ENCODE measurements at places on chromosomes 4 and X.

GRCh38 chrX:45889471-45889870, 655.8 kb downstream of the ZNF674 start:
- DNase-seq: no peak

DNA sequence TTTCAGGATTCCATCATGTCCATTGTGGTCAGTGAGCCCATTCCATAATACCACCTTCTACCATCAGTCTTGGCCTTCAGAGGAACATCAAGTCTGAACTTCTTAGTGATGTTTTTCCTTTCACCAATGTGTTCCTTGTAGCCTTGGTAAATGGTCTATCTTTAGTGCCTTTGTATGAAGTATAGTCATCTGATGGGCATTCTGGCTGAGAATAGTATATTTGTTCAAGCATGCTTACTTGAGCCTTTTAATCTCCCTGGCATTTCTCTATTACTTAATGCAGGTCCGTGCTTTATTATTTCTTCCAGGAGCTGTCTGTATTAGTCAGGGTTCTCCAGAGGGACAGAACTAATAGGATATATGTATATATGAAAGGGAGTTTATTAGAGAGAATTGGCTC, 99.7 kb downstream of the TLL1 start:
- no peak for DNase-seq

- no peak for DNase-seq
Measured at GRCh38 chrX:15825936-15826335, 28.7 kb downstream of the AP1S2 start.

GRCh38 chrX:103437147-103437873, 61.0 kb downstream of the BEX3 start:
- DNase-seq: no peak

- DNase-seq: no peak
Measured at GRCh38 chr4:15117270-15117946, 115.1 kb downstream of the CPEB2 start.

GRCh38 chrX:103556963-103557612, 28.2 kb upstream of the TCEAL4 start:
- DNase-seq: no peak

DNA sequence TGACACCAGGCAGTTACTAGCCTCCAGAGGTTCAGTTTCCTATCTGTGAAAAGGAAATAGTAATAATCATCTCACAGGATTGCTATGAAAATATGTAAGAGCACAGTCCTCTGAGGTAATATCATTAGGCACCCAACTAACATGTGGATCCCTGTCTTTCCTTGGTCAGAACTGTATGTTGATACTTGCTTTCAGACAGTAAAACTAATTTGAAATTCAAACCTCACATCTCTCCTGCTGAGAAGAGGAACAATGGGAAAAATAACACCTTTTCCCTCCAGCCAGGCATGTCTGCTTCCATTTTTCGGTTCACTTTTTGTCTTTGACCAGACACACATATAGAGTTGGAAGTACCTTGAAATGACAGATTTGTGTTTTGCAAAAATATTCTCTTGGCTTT, 262.7 kb downstream of the IL15 start:
- DNase-seq: no peak

GRCh38 chr4:99405433-99406115, 29.6 kb downstream of the ADH7 start:
- DNase-seq: no peak

DNA sequence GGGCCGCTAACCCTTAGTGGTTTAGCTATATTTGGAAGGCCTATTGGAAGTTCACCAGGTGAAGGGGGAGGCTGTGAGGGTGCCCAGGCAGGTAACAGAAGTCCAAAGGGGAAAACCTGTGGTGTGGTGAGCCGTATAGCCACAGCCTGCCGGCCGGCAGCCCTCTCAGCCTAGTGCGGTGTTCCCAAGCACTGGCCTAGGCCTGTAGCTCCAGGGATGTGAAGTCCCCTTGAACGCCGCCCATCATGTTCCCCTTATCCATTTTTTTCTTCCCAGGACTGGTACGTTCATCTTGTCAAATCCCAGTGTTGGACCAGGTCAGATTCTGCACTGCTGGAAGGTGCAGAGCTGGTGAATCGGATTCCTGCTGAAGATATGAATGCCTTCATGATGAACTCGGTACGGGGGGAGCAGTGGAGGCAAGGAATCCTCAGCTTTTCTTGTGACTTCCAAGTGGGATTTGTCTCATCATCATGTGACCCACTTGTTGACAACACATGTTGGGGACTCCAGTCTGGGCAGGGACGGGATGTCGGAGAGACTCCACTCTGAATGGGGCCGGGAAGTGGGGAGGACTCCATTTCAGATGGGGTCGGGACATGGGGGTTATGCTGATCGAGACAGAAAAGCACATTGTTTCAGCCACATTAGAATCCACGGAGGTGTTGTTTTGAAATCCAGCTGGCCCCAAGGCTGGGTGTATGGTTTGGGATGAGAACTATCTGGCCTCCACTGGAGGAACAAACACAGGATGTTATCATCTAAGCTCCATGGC, 39.2 kb upstream of the MSANTD1 start:
- DNase-seq: no peak

DNA sequence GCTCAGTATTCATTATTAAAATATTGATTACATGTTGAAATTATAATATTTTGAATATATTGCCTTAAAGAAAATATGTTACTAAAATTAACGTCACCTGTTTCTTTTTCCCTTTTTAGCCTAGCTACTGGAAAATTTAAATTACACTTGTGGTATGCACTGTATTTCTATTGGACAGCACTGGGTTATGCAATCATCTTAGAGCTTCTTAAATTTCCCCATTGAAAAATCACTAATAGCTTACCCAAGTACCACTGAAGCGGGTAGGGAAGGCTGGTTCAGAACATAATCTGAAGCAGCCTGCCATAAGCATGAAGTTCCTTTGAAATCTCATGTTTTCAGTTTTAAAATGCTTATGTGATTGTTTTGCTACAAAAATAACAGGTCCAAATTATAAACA, 49.5 kb upstream of the TFDP3 start:
- DNase-seq: no peak

- no peak for DNase-seq
Measured at GRCh38 chr4:79338148-79338547, 12.3 kb upstream of the NAA11 start.

- no peak for DNase-seq
Measured at GRCh38 chr4:79047316-79047715, 108.1 kb upstream of the PAQR3 start.

DNA sequence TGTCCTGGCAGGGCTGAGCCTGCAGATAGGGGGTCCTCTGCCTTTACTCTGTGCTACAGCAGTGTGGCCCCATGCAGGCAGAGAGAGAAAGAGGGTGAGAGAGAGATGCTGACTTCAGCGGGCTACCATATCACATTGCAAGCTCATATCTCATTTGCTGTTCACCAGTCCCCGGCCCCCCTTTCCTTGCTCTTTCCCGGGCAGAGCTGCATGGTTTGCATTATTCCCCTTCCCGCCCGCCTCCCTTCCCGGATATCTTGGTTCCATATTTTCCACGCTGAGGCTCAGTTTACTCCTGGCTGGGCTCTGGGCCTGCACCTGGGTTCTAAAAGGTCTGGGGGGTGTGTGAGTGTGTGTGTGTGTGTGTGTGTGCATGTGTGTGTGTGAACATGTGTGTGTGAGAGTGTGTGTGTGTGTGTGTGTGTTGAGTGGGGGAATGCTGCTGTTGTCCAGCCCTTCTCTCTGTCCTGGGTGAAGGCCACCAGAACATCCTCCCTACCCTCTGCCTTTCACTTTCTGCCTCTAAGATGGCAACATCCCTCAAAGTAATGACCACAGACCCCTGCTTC, 63.5 kb downstream of the PJA1 start:
- no peak for DNase-seq

DNA sequence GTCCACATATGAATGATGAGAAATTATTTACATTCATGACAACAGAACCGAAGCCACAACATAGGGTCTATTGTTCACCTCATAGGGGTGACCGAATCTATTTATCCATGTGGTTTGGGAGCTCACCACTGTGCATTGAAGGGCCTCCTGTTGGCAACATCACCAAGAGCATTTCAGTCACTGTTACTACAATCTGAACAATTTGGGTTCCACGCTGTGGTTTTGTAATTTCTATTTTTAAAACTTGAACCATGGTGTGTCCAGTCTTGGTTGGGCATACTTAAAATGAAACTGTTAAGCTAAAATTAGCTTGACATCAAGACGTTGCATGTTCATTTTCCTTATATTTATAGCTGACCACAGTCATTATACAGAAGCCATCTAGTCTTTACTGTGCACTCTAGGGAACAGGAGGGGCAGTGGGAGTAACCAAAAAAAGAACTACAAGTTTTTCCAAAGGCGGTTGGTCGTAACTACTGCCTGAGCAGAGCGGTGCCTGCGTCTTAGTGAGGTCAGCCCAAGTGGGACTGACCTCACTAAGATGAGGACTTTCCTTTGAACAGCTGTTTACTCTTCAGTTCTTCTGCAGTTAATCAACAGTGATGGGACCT, 192.1 kb downstream of the SPRY1 start:
- DNase-seq: no peak

GRCh38 chr4:72864898-72865297, 204.6 kb downstream of the COX18 start:
- DNase-seq: no peak

- DNase-seq: no peak
Measured at GRCh38 chr4:67725981-67726380, 25.0 kb upstream of the UBA6 start.

DNA sequence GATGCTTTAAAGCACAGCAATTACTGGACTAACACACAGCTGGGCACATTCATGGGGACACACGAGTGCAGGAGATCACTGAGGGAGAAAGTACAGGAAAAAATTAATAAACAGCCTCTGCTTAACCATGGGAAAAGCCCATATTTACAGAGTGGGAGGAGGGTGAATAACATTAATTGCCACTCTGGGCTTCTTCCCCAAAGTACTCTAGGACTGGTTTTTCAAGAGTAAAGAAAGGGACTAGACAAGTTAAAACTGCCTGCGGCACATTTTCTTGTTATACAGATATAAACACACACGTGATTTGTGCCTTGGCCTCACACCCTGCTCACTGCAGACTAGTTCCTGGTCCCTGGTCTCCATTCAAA, 179.7 kb upstream of the TET2 start:
- no peak for DNase-seq

- DNase-seq: no peak
Measured at GRCh38 chrX:46208225-46208854, 336.9 kb downstream of the ZNF674 start.

- DNase-seq: no peak
Measured at GRCh38 chr4:154305616-154306015, 186.0 kb downstream of the DCHS2 start.

GRCh38 chrX:28120072-28120471, 138.8 kb upstream of the DCAF8L1 start:
- DNase-seq: no peak

DNA sequence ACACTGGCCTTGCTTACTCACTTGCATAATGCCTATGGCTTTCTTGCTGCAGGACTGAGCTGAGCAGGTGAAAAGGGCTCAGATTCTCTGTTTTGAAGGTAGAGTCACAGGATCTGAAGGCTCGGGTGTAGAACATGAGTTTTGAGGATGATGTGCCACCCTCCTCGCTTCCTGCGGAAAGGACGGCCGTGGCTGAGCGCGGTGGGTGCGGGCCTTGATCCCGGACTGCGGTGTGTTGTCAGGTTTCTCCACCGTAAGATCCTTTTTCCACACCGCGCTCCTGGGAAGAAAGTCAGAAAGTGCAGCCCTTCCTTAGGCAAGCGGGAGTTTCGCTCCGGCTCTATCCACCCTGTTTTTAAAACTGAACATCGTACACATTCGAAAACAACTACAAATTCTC, 36.2 kb downstream of the ZFP42 start:
- no peak for DNase-seq

DNA sequence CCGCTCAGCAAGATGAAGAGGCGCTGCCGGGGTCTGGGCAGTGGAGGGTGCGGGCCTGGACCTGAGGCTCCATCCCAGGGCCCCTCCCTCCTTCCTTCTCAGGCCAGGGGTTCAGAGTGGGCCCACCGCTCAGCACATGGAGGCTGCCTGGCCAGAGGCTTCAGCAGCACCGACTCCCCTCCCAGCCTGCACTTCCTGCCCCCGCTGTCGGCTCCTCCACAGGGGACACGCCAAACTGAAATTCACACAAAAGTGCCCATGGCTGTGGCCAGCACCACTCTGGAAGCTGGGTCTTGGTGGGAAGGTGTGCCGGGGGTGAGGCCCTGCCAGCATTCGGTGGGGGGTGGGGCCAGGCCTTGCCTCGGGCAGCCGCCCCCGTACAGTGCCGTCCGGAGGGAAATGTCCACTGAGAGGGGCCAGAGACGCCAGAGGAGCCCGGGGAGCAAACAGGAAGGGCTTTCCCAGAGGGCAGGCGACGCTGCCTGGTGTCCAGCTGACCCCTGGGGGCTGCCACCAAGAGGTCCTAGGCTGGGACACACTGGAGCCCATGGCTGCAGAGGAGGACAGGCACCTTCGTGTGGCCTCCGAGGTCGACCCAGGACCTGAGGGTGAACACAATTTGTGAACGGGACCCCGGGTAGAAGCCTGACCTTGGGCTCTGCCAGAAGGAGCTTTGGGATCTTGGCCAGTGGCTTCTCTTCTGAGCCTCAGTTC, 84.6 kb upstream of the AFAP1 start:
- DNase-seq: no peak

DNA sequence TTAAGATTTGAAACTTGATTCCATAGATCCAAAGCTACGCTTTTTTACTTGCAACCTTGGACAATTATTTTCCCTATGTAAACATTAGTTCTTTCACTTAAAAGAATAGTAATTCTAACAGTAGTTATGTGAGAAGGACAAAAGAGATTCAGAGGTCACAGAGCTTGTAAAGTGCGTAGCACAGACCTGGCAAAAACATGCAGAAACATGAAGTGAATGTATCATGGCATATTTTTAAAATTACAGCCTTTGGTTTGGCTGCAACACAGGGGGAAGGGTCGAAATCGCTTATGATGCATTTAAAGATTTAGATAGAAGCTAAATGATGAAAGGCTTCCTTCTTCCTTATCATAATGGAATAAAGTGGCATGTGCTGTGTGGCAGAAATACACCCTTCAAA, 1068.8 kb downstream of the ARAP2 start:
- no peak for DNase-seq

DNA sequence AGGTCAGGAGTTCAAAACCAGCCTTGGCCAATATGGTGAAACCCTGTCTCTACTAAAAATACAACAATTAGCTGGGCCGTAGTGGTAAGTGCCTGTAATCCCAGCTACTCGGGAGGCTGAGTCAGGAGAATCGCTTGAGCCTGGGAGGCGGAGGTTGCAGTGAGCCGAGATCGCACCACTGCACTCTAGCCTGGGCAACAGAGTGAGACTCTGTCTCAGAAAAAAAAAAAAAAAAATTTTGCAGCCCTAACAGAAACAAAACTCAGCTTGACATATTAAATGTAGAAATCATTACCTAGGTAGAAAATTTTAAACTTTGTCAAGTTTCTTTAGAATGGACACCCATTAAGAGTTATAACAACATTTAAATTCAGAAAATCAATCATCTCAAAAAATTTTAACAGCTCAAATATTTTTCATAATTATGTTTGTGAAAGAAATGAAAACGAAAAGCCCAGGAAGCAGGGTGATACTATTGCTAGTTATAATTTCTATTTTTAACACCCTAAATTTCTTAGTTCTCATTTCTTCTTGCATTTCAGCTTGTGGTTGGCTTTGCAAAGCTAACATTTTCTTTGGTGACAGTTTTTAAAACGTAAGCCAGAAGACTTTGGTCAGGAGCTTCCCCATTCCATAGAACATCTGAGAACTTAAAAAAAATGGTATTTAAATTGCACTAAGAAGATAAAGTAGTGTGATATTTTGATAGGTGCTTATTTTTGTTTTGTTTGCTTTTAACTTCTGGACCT, 33.3 kb upstream of the RBBP7 start:
- no peak for DNase-seq

Data from stimulated activated CD8-positive, alpha-beta memory T cell treated with anti-CD3 and anti-CD28 coated beads, Interleukin-4, amount 100 ng/mL, for 1 hour (primary cell).